ENCODE measurements at places on chromosomes 3 and 15.

GRCh38 chr15:29724026-29724425 lies 98.2 kb downstream of the TJP1 start:
- no peak for DNase-seq

GRCh38 chr15:63599401-63600000 lies 2.3 kb downstream of the FBXL22 start:
- DNase-seq, result peak; percentile 48

DNA sequence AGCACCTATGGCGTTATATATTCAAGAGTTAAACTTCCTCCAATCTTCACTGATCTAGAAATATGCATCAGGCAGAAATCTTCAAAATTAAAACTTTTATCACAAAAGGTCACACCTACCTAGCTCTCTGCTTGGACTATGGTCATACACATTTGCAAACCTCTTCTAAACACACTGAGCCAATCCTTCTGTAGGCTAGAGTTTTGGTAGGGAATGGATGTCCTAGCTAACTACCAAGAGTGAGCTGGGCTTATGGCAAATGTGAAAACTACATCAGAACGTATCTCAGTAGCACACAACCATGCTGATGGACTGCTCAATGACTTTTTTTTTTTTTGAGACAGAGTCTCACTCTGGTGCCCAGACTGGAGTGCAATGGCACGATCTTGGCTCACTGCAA lies 29.6 kb downstream of the SETD2 start:
- DNase-seq, result no peak

DNA sequence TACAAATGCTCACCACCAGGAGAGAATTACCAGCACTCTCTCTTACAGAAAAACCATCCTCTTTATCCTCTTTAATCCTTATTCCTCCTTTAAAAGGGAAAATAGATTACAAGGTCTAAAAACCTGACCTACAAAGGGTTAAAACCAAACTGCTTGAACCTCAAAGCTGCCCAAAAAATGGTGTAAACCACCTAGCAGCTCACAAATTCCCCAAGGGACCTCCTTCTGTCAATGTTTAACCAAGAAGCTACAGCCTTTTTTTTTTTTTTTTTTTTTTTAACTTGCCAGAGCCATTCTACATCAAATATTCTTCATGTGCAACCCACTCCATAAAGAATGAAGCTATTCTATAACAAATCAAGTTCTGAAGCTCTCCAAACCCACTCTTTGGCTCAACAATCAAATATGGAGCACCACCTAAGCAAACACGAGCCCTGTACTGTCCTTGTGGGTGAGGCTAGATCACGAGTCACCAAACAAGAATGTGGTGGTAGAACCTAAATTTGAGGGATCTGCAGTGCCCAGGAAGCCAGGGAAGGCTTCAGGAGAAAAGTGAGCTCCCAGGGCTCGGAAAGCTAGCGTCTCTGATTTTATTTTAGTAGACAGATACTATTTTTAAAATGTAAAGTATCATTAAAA lies 20.1 kb downstream of the OSBPL10 start:
- peak; percentile 80 for DNase-seq

DNA sequence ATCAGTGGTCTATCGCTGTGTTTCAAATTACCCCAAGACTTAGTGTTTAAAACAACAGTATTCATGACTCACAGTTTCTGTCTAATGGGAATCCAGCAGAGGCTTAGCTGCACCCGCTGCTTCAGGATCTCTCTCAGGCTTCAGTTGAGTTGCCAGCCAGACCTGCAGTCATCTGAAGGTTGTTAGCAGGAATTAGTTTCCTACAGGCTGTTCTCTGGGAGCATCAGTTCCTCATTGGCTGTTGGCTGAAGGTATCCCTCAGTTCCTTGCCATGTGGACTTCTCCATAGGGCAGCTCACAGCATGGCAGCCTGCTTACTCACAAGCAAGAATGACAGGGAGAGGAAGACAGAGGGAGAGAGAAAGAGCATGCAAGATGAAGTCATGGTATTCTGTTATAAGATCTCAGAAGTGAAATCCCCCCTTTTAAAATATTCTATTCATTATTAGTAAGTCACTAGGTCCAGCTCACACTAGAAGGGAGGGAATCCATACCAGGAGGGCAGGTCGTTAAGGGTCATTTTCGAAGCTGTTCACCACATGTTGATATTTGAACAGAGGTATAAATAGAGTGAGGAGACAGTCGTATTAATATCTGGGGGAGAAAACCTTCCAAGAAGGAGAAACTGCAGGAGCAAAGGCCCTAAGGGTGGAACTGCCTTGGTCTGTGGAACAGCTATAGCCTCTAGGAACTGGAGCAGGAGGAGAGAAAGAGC lies 473.9 kb upstream of the PPP2R3A start:
- DNase-seq, result no peak

- peak; percentile 58 for DNase-seq
Measured at GRCh38 chr15:25775317-25775912, 87.7 kb downstream of the ATP10A start.

DNA sequence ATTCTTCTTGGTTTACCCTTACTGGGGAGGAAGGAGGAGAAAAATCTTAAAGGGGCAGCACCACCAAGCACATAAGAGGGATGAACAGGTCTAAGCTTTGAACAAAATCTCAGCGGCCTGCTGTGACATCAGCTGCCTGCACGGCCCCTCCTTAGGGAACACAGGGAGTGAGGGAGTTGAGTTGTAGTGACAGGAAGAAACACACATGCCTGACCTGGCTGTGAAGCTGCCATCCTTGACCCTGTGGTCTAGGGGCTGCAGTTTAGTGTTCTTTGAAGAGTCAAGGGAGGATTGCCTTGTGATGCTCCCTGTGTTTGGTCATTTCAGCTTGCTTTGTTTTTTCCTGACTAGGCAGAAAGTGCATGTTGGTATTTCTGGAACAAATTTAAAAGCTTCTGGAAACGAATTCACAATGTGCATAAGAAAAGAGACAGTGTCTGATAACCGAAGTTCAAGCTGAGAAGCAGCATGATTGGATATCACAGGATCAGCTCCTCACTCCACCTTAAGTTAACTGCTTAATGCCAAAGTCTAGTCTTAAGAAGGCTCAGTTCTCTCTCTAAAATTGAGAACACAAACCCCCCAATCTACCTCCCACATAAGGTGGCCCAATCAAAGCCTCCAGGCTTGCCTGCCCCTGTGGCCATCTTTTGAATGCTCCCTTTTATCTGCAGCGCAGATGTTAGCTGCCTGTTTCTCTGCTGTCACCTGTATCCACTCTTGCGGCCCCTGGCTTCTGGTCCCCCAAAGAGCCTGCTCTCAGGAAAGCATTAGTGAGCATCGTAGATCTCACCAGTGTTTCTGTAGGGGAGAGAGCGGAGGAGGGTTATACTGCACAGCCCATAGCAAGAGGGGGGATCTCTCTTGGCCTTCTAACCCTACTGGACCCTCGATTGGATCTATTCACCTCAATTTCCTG lies 82.2 kb downstream of the SCN11A start:
- no peak for DNase-seq

- DNase-seq, result no peak
Measured at GRCh38 chr3:189806171-189806951, 175.2 kb downstream of the TP63 start.

DNA sequence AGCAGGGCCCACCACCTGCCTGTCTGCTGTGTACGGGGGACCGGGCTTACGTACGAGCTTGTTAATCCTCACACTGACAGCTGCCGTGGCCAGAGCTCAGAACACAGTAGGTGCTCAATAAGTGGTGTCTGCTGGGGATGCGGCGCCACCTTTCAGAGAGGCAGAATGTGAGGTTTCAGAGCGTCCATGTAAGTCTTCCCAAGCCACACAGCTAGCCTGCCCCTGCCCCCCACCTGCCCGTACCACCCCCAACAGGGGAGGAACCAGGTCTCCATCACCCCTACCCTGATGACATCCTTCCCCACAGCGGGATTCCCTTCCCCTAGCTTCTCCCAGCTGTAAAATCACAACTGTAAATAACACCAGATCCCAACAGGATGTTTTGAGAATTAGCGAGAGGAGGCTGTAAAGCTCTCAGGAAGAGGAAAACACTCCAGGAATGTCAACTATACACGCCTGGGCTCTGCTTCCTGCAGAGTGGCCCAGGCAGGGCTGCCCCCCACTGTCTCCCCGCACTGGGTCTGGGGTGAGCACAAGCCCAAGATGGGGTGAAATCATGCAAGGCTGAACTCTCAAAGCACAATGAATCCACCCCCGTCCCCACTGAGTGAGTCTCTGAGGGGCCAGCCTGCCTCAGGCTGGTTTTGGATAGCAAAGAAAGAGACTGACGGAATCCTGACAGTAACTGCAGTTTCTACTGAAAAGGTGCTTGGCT lies 250.1 kb upstream of the LYSMD4 start:
- peak; percentile 26 for DNase-seq

DNA sequence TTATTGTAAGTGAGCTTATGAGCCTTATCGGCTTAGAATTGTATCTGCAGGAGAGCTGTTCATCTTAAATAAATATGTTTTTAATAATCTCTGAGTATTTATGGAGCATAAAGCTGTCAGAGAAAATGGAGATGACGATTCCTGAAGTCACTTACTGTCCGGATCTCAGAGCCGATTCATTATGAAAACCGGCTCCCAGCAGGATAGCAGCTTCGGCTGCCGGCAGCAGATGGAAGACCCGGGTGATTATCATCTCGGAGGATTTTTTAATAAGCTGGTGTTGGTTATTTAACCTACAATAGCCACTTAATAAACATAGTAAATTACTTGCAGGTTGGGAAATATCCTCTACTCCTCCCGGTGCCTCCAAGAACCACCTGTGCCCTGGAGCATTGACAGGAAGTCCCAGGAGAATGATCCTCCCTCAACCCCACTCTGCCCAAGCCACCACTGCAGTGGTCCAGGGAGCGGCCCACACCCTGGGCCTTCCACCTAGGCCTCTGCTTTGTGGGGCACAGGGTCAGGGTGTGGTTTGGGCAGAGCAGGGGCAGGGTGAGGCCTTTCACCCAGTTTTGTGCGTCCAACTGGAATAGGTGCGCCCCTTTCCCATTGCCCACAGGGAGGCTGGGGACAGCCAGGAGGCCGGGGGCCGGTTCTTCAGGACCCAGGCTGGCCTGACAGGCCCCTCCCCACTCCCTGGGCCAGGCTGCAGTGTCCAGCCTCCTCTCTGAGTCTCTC lies 42.2 kb upstream of the PRR23E start:
- no peak for DNase-seq

All from cardiac fibroblast (primary cell).